ENCODE measurements at places on chromosomes 2 and 18.

DNA sequence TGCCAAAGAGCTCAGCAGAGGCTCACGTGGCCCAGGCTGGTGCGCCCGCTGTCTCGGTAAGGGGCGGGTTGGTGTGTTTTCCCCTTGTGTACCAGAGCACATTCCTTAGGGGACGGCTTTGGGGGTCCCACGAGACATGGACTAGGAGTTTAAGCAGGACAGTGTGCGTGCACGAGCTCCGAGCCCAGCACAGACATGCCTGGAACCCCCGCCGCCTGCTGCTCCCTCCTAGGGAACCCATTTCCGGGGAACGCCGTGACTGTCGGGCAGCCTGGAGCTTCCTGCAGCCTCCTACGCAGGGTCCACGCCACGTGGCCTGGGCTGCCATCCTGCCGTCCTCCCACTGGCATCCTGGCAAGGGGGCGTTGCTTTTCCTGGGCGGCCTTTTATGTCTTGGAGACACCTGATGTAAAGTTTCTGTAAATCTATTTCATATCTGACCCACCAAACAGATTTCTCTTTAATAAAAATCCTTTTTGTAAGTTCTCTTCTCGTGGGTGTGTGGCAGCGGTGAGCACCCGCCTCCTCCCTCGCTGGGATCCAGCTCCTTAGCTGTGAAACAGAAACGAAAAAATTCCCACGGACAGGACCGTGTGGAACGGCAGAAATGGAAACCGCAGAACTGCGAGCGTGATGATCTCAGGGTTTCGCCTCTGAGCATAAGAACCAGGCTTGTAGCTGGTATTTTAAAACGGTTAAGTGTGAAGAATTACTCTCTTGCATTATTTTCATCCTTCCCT is 43.5 kb upstream of the KCNG2 start:
- no peak for DNase-seq

DNA sequence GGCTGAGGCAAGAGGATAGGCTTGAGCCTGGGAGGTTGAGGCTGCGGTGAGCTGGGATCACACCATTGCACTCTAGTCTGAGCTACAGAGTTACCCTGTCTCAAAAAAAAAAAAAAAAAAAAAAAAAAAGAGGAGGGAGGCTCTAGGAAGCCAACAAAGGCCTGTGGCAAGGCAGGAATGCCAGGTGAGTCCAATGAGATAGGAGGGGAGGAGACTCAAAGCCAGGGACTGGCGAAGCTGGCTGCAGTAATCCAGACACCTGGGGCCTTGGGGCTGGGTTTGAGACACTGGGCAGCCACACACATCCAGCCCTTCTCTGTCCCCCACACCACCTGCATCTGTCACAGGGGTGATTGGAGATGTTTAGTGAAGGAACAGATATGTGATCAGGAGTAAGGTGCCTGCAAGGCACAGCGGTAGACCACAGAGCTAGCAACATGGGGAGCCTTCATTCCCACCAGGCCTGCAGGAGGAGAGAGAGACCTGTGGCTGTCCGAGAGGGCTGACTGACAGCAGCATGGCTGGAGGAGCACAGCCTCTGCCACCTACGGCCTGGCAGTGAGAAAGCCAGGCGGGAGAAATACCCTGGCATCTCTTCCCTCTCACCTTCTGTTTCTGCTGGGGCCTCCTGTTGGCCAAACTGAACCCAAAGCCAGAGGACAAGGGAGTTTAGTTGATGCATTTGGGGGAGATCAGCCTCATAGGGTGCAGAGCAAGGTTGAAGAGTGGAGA is 9.5 kb downstream of the CHPF start:
- DNase-seq, result no peak

DNA sequence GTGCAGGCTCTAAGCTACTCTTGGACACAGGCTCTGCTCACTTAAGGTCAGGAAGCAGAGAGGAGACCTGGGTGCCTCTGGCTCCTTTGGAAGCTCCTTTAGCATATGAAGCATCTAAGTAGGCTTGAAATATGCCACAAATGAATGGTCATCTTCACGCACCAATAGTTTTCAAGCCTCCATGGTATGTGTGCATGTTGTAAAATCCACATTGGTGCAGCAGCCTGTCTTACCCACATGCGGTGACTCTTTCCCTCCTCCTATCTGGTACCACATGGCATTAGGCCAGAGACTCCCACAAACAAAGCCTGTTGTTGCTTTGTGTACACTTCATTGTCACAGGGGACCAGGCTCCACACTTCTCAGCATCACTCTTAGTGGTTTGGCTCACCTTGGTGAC is 442.2 kb upstream of the RAB12 start:
- DNase-seq, result no peak

GRCh38 chr18:59910967-59911366 is 11.2 kb downstream of the PMAIP1 start:
- DNase-seq, result no peak

GRCh38 chr2:119352357-119352756 is 14.3 kb downstream of the C2orf76 start:
- no peak for DNase-seq

- no peak for DNase-seq
These were observed 133.4 kb upstream of the SPATS2L start for GRCh38 chr2:200172944-200173581.

GRCh38 chr2:202069170-202070067 is 3.6 kb upstream of the KIAA2012 start:
- DNase-seq, result no peak

DNA sequence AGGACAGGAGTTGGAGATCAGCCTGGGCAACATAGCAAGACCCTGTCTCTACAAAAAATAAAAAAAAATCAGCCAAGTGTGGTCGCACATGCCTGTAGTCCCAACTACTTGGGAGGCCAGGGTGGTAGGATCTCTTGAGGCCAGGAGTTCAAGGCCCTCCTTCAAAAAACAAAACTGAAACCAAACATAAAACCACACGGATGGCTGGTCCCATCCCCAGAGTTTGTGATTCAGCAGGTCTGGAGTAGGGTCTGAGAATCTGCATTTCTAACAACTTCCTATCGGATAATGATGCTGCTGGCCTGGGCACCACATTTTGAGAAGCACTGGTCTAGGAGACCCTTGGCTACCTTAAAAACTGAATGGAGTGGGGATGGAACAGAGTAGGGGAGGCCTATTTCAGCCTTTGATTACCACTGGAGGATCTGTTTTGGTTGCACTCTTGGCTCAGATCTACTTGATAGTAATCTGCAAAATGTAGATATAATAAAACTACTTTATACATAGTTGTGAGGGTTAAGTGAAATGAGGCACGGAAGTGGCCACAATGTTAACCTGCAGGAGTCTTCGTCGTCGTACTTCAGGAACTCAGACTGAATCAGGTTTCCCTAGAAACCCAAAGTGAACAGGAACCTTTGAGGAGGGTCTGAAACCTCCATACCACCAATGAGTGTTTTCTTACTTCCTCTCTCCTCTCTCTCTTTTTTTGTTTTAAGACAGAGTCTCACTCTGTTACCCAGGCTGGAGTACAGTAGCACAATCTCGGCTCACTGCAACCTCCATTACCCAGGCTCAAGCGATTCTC is 25.5 kb upstream of the NFE2L2 start:
- no peak for DNase-seq

DNA sequence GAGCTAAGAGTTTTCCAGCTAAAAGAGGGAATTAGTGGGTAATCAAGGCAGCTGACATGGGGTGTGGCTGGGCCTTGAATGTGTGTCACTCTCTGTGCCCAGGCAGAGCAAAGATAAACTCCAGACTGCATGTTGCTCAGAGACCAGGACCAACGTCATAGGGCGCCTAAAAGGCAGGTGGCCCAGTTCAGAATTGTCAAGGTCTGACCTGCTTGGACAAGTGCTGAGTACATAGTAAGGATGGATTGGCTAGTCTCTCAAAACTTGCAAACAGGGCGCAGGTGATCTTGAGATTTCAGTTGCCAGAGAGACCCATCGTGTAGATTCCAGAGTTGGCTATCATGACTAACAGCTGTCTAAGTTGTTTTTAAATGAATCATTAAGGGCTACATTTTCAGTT is 19.0 kb downstream of the CLUL1 start:
- DNase-seq, result no peak

GRCh38 chr2:207505728-207506127 is 24.0 kb upstream of the CREB1 start:
- no peak for DNase-seq

GRCh38 chr2:62415019-62415431 is 91.0 kb downstream of the TMEM17 start:
- no peak for DNase-seq

DNA sequence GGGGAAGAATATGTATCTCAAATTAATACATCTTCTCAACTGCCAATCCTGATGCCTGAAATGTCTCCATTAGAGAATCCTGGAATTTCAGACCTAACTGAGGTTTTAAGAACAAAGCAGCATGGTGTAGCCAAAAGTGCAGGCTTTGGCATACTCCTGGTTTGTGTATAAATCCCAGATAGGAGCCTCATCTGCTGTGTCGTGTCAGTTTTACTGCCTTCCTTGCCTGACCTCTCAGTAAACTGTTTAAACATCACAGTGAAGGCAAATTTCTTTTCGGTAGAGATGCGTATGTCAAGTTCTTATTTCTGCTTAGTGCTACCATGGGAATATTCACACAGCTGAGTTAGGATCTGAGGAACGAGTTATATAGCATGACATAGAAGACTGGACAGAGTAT is 7.3 kb downstream of the SCG2 start:
- DNase-seq, result no peak

GRCh38 chr2:209388446-209389037 is 35.3 kb upstream of the MAP2 start:
- DNase-seq, result no peak

DNA sequence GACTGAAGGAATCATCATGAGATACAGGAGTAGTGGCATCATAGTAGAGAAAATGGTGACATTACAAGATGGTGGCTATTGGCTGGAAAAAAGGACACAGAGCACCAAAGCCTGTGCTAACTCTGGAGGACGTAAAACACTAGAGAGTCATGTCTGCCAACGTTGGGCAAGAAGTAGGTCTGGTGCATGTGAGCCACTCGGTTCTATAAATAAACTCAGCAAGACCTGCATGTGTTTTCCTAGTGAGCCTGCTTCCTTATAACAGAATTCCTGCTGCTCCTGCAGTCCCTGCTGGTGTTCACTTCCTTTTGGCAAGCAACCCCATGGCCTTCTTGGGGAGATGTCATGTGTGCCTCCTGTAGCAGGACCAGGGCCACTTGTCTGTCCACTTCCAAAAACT is 325.2 kb downstream of the OSR1 start:
- DNase-seq, result no peak

DNA sequence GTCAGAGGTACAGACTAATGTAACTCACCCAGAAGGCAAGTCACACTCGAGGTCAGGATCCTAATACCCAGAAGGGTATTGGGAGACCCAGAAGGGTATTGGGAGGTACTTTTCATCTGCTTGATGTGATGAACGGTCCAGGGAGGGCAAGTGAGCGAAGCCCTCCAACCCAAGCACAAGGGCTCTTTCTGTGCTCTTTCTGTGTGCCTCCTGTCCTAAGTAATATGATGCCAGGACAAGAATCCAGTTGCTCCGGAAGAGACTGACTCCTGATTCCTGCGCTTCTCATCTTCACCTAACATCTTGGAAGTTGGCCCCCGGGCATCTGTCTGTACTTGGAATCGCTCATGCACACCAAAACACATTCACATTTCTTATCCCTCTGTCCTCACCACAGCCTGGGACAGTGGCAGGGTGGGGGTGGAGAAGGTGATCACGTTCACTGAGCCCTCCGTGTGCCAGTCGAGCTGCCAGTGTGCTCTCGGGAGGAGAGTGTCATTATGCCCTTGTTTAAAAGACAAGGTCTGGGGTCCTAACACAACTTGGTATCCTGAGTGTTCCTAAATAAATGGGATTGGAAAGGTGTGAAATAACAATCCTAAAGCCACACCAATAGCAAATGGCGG is 17.1 kb downstream of the GYPC start:
- no peak for DNase-seq

GRCh38 chr2:28231110-28231631 is 161.5 kb upstream of the FOSL2 start:
- DNase-seq, result no peak

DNA sequence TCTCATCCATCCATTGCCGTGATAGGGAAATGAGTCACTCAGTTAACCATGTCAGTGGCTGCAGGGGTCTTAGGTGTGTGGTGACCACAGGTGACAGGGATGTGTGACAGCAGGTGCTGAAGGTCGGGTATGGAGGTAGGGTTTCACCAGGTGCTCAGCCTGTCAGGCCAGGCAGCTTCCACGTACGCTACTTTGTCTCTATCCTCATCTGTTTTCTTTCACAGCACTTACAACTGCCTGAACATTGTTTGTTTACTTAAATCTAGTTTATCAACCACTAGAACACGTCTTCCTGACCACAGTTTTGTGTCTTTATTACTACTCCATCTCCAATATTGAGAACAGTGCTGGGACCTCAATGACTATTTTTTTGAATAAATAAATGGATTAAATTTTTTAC is 11.4 kb upstream of the UXS1 start:
- no peak for DNase-seq

GRCh38 chr2:12759248-12759647 is 42.5 kb downstream of the TRIB2 start:
- DNase-seq, result no peak

DNA sequence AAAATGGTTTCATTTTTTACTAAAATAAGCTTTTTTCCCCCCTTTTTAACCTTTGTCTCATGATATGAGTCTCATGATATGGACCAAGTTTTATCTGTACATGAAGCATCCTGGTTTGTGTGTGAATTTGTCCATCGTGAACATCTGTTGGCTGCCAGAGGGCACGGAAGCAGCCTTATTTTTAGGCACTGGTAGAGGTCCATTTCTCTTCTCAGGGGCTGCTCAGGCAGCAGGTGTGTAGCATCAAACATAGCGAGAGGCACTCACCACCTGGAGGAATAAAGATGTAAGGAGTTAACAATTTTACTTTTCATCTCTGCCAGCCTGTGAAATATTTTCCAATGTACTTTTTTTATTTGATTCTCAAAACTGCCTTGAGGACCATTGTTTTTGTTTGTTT is 134.5 kb downstream of the RHBDD1 start:
- DNase-seq, result no peak
